ENCODE measurements at places on chromosomes 16 and 17.

DNA sequence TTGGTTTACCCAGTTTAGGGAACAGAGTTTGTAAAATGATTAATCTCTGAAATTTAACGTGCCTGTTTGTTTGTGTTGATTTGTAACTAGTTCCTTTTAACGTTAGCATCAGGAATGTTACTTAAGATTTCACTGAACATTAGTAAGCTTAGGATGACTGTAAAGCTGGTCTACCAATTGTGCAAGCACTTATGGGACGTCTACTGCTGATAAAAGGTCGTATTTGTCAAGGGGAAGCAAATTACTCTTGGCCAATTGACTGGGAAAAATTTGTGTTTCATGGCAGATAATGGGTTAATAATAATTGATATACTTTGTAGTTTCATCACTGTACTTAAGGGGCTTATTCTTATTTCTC lies 11.8 kb downstream of the METTL9 start:
- no peak for DNase-seq

DNA sequence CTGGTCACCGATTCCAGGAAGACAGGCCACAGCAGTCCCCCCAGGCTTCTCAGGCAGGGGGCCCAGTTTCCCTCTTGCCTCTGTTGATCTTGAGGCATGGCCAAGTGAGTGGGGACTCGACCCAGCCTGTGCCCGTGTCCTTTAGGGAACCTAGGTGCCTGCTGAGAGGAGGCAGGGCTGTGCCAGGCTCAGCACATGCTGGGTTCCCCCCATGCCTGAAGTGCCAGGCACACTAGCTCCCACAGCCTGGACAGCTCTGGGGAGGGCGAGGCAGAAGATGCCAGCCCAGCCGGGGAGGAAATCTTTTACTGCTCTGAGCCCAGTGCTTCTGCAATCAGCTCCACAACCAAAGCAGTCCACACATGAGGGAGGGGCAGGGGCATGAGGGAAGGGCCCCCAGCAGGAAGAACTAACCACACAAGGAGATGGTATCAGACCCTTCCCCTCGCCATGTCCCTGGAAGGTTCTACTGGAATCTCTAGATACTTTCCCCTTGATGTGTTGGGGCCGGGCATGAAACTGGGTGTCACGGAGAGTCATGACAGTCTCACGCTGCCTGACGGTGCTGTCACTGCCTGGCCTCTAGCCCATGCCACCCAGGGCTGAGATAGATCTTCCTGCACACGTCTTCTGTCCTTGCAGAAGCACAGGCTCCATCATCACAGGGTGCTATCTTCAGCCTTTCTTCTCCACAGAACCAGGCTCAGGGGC lies 25.5 kb downstream of the MYO18A start:
- DNase-seq: no peak

DNA sequence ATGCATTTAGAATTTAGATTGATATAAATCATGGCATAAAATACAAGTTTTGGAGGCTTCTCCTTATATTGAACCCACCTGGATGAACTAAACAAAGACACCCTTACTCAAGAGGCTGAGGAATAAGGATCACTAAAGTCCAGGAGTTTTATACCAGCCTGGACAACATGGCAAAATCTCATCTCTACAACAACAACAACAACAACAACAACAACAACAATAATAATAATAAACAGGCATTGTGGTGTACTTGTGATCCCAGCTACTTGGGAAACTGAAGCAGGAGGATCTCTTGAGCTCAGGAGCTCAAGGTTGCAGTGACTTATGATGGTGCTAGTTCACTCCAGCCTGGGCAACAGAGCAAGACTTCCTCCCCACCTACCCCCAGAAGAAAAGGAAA lies 558.0 kb downstream of the TOX3 start:
- no peak for DNase-seq

GRCh38 chr17:19385521-19385983 lies 1.4 kb downstream of the MFAP4 start:
- no peak for DNase-seq

- no peak for DNase-seq
Measured at GRCh38 chr17:61729690-61730268, 133.5 kb downstream of the BRIP1 start.

DNA sequence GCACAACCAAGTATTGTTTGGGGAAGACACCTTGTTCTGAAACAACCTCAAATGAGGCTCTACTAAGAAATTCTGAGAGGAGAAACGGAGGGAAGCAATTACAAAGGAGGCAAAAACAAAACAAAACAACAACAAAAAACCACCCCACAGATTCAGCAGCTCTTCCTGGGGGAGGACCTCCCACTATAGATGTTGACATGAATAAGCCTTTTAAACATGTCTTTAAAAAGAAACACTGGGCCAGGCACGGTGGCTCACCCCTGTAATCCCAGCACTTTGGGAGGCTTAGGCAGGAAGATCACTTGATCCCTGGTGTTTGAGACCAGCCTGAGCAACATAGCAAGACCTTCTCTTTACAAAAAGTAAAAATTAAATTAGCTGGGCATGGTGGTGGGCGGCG lies 22.6 kb upstream of the JPH3 start:
- no peak for DNase-seq

DNA sequence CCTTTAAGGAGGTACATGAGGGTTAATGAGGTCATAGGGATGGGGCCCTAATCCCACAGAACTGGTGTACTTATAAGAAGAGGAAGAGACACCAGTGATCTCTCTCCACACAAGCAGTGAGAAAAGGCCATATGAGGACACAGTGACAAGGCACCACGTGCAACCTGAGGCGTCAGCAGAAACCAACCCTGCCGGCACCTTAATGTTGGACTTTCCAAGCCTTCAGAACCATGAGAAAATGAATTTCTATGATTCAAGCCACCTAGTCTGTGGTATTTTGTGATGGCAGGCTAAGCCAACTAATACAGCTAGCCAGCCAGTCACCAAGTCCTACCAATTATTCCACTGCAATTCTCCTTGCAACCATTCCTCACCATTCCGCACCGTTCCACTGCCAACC lies 39.5 kb downstream of the COPRS start:
- DNase-seq: no peak

GRCh38 chr17:78779850-78780249 lies 2.2 kb downstream of the CYTH1 start:
- DNase-seq: peak; percentile 89

GRCh38 chr17:75060434-75061054 lies 13.5 kb downstream of the KCTD2 start:
- DNase-seq: no peak

Measured in brain (organoid and tissue), 16 donors.